ENCODE measurements at places on chromosomes 5 and 9. TPM values are rescaled to one million over a fixed set of nuclear protein-coding genes. Genes with fewer than 3 reads are reported as not detected.

- no peak for DNase-seq
Measured at GRCh38 chr5:133827011-133827410, 141.4 kb downstream of the C5orf15 start.

DNA sequence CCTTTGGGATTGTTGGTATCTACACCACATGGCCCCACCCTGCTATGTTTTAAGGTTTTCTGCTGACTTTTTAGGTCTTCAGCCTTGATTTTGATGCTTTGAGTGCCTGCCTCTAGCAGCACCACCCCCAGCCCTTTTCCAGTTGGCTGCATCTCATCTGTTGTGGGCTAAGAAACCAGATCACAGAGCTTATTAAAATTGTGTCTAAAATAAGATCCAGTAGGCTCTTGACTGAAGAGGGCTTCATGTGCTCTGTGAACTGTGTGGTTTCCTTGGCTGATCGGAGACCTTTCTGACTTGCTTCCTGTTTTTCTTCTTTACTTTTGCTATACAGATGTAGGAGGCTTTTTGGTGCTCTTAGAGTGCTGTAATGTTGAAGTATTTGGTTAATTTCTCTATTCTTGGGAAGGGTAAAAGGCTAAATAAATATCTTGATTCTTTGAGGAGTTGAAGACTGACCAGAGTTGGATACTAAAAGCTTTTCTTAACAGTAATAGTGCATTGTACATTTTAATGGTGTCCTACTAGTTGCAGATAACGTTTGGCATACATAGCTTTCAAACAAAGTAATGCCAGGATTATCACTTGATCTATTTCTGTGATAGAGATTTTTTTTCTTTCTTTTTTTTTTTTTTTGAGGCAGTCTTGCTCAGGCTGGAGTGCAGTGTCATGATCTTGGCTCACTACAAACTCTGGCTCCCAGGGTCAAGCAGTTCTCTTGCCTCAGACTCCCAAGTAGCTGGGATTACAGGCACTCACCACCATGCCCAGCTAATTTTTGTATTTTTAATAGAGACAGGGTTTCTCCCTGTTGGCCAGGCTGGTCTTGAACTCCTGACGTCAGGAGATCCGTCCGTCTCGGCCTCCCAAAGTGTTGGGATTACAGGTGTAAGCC, 4.5 kb downstream of the UBE2D2 start:
- DNase-seq = no peak

GRCh38 chr5:176985516-176985915, 21.1 kb downstream of the UIMC1 start:
- no peak for DNase-seq

- DNase-seq = no peak
Measured at GRCh38 chr5:136328097-136328496, 37.2 kb downstream of the TRPC7 start.

GRCh38 chr5:111144352-111144930, 52.3 kb downstream of the WDR36 start:
- DNase-seq = no peak

DNA sequence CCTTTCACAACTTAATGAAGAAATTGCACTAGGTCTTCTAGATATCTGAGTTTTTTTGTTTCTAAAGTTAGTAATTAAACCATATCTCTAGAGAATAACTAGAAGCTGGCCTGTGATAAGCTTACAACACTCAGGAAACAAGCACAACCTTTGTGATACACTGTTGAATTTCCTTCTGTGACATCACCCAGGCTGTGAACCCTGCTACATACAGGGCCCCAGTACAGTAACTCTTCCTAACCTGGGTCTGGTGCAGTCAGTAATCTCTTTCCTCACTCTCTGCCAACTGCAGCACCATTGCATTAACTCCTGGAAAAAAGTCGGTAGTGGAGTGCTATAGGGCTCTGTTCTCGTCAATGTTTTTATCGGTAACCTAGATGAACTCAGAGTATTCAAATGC, 10.6 kb upstream of the IGFBPL1 start:
- no peak for DNase-seq

- DNase-seq = no peak
Measured at GRCh38 chr9:16864649-16865434, 5.6 kb downstream of the BNC2 start.

- DNase-seq = no peak
Measured at GRCh38 chr5:14428302-14429081, 153.1 kb upstream of the OTULINL start.

DNA sequence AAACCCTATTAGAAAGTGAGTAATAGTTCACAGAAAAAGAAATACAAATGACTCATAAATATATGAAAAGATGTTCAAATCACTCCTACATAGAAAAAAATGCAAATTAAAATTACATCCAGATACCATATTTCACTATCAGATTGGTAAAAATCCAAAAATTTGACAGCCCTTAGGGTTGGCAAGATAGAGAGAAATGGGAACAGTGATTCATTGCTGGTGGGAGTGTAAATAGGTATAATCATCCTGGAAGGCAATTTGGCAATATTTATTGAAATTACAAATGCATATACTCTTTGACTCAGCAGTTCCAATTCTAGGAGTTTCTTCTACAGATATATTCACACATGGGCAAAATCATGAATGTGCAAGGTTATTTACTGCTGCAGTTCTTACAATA, 273.5 kb downstream of the NR2F1-AS1 start:
- no peak for DNase-seq

DNA sequence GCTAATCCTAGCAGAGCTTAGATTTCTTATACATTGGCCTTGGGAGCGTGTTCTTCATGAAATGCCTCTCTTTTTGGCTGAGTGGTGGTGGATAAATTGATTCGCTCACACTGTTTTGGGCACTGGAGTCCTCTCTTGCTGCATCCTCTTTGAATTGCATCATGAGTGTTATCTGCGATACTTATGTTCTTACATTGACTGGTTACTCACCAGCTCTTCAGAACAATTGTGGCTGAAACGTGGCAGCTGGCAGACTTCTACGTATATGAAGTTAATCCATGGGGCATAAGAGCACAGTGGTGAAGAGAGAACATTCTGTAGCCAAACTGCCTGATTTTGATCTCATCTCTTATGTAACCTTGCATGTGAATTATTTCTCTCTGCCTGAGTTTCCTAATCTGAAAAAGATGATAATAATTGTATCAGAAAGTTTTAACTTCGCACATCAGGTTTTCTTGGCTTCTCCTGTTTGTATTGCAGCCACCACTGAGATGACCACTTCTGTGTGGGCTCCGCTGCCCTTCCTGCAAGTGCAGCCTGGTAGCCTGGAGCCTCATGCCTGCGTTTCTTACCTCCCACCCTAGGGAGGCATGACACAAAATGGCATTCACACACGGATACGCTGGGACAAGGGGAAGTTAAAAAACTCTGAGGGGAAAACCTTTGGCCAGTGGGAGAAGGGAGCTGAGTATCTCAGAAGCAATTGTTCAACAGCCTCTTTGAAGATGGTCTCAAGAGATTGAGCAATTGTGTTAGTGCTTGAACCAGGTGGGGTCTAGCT, 295.2 kb downstream of the ARHGAP26 start:
- DNase-seq = no peak

- DNase-seq = no peak
Measured at GRCh38 chr5:117624201-117624600, 1049.6 kb upstream of the SEMA6A start.

DNA sequence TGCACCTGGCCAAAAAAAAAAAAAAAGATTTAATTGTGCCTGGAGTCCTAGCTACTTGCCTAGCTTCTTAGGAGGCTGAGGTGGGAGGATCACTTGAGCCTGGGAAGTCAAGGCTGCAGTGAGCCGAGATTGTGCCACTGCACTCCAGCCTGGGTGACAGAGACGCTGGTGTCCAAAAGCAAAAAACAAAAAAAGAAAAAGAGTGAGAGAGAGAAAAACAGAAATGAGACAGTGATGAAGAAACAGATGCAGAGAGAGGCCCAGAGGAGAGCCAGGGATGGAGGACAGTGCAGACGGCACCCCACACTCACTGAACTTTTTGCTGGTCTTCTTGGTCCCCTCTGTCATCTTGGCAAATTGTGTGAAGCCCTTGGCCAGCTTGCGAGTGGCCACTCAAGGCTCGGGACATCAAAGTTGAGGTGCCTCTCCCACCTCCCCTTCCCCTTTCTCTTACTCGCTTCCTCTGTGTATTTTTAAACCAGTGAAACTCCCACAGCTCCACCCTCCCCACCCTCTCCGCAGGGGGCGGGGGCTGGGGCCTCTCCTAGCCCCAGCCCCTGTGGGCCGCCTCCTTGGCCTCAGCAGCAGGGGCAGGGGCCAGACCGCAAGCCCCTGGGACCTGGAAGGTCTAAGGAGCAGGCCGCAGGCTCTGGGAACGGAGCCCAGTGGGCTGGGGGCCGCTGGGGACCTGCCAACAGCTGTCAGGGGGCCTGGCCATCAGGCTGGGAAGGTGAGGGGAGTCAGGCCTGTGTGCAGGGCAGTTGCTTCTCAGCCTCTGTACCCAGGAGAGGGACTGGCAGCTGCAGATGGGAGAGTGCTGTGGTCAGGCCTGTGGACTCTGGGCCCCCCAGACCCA, at the start of gene SH2D3C:
TSS of gene SH2D3C (minus strand) at position 387 of the 856 bp plus-strand sequence. CDS start at position 348, 39 bp downstream.
- no peak for DNase-seq

DNA sequence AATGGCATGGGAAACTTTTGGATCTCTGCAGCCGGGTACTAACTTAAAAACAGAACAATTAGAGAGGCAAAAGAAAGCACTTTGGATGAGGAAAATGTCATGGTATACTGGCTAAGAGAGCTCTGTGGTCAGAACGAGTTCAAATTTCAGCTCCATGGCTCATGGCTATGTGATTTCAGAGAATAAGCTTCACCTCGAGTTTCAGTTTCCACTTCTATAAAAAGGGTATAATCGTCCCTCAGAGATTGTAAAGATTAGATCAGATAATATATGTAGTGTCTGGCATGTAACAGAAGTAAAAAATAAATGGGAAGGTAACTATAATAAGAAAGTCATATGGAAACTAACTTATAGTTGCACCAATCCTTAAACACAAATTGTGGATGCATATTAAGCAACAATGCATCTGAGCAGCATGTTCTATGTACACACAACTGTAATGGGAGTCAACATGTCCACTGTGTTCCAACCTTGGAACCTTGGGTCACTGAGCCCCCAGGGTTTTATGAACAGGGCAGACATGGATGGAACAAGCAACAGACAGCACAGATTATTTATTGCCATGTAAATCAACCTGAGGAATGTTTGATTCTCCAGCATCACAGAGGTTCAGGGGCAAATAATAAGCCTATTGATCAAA, 145.4 kb downstream of the MAPKAP1 start:
- DNase-seq = no peak

GRCh38 chr5:147015405-147015804, 136.8 kb upstream of the PPP2R2B start:
- no peak for DNase-seq

- DNase-seq = no peak
Measured at GRCh38 chr9:122191584-122191983, 31.9 kb downstream of the MORN5 start.

DNA sequence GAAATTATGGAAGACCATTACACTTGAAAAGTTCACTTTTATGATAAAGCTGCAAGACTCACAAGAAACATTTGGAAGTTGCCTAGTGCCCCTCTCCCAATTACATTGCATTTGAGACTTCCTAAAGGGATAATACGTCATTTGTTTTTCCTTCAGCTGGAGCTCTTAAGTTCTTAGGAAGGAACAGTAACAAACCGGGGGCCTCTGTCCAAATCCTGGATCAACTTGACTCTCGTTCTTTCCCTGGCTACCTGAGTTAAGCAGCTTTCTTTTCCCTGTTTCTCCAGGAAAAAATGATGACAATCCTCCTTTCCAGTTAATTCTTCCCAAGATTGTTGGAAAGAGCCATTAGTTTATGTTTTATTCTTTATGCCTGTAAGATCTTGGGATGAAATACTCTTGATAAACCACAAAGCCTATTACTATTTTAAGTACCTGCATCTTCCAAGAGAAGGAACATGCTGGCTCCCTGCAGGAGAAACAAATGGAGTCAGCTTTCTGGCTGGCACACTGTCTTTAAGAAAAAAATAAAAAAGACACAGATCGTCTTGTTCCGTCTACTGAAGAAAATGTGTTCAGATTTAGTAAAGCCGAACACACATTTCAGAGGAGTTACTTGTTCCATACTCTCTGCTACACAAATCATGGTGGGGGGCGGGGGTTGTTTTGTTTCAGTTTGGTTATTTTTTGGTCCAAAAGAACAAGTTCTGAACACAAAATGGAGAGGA, 297.9 kb downstream of the EFNA5 start:
- peak; percentile 48 for DNase-seq

DNA sequence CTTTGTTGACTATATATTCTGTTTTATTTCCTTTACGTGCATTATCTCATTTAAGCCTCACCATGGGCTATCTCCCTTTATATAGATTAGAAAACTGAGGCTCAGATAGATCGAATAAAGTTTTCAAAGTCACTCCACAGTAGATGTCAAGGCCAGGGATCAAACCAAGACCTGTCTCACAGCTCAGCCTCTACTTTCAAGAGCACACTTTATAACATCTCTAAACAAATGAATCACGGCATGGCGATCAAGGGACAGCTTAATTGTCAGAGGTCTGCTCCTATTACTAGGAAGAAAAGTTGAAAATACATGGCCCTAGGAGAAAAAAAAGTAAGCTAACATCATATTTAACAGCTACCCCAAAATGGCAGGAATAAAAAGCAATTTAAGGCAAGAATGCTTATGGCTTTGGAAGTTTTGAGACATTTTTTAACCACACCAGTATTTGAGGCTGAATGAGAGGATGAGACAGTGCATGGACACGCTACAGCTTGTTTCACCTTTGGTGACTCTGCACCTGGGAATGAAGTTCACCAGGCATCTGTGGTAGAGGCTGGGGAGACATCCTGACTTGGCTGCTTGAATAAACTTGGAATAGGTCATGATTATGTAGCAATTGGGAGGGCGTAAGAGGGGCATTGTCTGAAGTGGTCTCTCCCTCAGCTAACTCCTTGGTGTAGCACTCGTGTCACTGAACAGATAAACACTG, 486.8 kb upstream of the WWC1 start:
- DNase-seq = no peak

DNA sequence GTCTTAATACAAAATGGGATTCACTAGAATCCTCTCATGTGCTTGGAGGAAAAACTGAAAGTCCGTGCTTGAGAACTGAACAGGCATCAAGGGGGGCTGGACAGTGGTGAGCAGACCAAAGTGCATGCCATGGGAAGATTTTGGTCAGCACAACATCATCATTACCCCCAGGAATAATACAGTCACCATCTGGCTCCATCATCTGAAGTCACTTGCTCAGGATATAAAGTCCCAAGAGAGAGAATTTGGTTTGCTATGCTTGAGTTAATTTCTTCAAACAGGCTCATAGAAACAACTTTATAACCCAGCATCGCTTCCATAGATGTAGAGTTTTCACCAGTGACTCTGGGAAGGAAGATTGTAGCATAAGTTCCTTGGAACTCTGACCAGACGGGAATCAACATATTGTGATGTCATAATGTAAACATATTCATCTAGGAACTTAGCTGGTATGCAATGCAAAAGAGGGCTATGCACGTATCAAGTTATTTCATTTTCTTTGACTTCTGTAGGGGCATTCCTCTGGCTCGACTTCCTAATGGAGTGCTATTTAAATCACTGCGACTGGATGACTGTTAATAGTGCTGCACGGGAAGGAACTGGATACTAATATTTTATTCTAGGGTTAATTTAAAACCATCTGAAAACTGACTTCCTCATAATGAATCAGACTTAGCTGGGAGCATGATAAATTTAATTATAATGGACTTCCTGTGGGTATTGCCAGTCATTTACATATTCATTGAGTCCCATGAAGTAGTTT, 145.2 kb downstream of the MTRR start:
- DNase-seq = no peak

- DNase-seq = no peak
Measured at GRCh38 chr9:130027533-130028365, 15.2 kb downstream of the FNBP1 start.

PDGFRB gene
- 174 TPM for polyA plus RNA-seq

CCL27 gene
- polyA plus RNA-seq = 0.67 TPM

AK6 gene
- polyA plus RNA-seq = 30.8 TPM

Measured in hindlimb muscle (tissue), 1 donor.